ENCODE measurements at places on chromosomes 12 and 14. TPM values are rescaled to one million over a fixed set of nuclear protein-coding genes. Genes with fewer than 3 reads are reported as not detected.

- no peak for DNase-seq
Observed at GRCh38 chr12:32049956-32050355, 56.7 kb upstream of the BICD1 start.

- DNase-seq, result no peak
Observed at GRCh38 chr14:61754627-61755381, 7.4 kb upstream of the SNAPC1 start.

DNA sequence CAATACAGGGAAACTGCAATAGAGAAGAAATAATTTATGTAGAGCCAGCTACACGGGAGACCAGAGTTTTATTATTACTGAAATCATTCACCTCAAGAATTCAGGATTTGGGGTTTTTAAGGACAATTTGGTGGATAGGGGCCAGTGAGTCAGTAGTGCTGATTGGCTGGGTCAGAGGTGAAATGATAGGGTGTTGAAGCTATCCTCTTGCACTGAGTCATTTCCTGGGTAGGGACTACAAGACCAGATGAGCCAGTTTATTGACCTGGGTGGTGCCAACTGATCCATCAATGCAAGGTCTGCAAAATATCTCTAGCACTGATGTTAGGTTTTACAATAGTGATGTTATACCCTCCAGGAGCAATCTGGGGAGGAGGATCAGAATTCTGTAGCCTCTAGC lies 486.3 kb downstream of the LRIG3 start:
- DNase-seq, result no peak

GRCh38 chr12:50218386-50218785 lies 51.2 kb upstream of the CERS5 start:
- no peak for DNase-seq

DNA sequence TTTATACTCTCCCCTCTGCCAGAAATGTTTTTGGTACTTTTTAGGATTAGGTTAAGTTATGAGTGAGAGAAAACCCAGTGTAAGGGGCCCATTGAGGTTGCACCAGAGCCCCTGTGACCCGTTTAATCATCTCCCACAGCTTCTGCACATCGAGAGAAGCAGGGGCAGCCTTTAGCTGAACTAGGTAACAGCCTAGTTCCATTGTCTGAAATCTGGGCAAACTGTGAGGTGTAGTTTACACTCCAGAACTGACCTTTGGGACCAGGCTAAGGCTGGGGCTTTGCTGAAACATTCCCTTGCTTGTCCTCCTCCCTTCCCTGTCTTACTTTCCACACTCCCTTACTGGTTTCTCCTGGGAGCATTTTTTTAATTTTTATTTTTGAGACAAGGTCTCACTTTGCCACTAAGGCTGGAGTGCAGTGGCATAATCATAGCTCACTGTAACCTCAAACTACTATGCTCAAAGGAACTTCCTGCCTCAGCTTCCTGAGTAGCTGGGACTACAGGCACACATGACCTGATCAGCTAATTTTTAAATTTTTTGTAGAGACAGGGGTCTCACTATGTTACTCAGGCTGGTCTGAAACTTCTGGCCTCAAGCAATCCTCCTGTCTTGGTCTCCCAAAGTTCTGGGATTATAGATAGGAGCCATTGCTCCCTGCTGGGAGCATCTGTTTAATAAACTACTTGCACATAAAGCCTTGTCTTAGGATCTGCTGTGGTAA lies 25.9 kb upstream of the DHRS2 start:
- no peak for DNase-seq

The OLR1 gene
- polyA plus RNA-seq, result 5.9 TPM

DNA sequence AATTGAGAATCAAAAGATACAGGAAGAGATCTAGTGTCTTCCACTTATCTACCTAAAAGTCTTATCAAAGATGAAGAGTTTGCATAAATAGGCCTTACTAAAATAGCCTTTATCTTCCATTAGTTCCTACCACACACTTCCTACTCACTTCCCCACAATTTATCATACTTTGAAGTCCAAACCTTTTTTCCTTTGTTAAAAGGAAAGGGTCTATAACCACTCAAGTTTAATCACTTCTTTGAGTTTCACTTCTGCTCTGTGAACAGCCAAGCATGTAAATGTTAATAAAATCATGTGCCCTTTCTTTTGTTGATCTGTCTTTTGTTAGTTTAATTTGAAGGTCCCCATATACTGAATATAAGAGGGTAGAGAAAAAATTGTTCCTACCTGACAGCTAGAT lies 114.5 kb downstream of the PHLDA1 start:
- no peak for DNase-seq

- no peak for DNase-seq
Observed at GRCh38 chr14:61247935-61248334, 33.2 kb downstream of the TMEM30B start.

DNA sequence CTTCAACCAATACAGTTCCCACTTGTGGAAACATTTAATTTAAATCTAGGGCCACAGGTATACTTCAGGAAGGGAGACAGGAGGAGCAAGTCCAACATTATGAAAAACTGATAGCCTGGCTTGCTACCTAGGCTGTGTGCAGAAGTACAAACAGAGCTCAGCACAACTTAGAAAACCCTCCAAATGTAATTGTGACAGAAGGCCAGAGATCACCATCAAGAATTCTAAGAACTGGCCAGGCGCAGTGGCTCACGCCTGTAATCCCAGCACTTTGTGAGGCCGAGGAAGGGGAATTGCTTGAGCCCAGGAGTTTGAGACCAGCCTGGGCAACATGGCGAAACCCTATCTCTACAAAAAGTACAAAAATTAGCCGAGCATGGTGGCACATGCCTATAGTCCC lies 14.1 kb downstream of the ATP2B1 start:
- DNase-seq, result no peak

- no peak for DNase-seq
Observed at GRCh38 chr14:22614240-22614799, 16.2 kb downstream of the ABHD4 start.

- no peak for DNase-seq
Observed at GRCh38 chr12:122850695-122851350, 15.6 kb downstream of the HIP1R start.

The LIMA1 gene
- polyA plus RNA-seq, result 37.8 TPM
